Spinal cord (tissue), 10 donors: ENCODE measurements at places on chromosomes 3 and 15. TPM values are rescaled to one million over a fixed set of nuclear protein-coding genes. Genes with fewer than 3 reads are reported as not detected.

- no peak for DNase-seq
- H3K27me3 ChIP-seq: no peaks in the 10 kb centered on the region
- H3K4me3 ChIP-seq: no peak overlapping the region
Measured at GRCh38 chr3:191070201-191070600, 128.8 kb upstream of the OSTN start.

DNA sequence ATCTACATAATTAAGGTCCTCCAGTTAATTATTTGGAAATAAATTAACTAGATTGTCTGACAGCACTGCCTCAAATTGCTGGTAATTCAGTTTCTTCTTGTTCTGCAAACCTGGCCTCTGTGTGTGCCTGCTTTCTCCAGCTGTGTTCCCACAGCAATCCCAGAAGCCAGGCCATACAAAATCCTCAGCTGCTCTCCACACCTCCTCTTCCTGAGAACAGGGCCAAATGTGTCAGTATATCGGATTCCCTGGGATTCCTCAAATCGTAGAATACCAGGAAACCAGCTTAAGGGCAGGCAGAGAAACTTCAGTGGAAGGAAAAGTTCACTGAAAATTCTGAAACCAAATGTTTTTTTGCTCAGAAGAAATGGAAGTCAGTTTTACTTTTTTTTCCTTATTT lies 261.4 kb downstream of the ZMAT3 start:
- no peaks in the 10 kb centered on the region for H3K36me3 ChIP-seq
- DNase-seq: no peak
- no peak overlapping the region for H3K27ac ChIP-seq
- no peak overlapping the region for H3K4me3 ChIP-seq
- no peaks in the 10 kb centered on the region for H3K4me1 ChIP-seq

GRCh38 chr15:49622561-49622960 lies 1.7 kb downstream of the DTWD1 start:
- no peak for DNase-seq
- no peaks in the 10 kb centered on the region for H3K36me3 ChIP-seq
- H3K4me1 ChIP-seq: no peaks in the 10 kb centered on the region
- H3K4me3 ChIP-seq: no peak overlapping the region
- H3K27ac ChIP-seq: no peak overlapping the region

DNA sequence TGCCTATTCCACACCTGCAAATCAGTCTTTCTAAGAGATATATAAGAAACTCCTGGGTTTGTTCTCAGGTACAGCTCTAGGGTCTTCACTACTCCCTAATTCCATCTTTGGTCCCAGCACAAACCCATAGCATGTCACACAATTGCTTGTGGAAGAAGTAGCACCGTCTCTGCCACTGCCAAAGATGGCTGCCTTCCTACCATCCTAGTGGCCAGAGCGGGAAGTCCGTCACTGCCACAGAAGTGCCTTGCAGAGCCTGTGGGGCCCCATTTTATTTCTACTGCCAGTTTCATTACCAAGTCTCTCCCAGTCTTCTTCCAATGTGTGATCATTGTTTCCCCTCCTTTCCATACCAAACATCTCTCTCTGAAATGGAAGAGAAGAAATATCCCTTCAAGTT lies 107.6 kb downstream of the CD47 start:
- H3K4me3 ChIP-seq: no peak overlapping the region
- H3K4me1 ChIP-seq: peaks cover 10% of the 10 kb centered on the region
- no peaks in the 10 kb centered on the region for H3K27me3 ChIP-seq

GRCh38 chr3:105094588-105094987 lies 272.1 kb upstream of the ALCAM start:
- H3K27me3 ChIP-seq: no peaks in the 10 kb centered on the region
- DNase-seq: no peak
- H3K4me1 ChIP-seq: no peaks in the 10 kb centered on the region
- H3K27ac ChIP-seq: no peak overlapping the region
- H3K4me3 ChIP-seq: no peak overlapping the region

ASB14 gene
- 0.50 TPM for total RNA-seq

CHDH gene
- 4.9 TPM for total RNA-seq
